ENCODE measurements at places on chromosomes 3 and 15.
A peak's percentile ranks its signal among the peaks of the same experiment; 100 is the strongest.

DNA sequence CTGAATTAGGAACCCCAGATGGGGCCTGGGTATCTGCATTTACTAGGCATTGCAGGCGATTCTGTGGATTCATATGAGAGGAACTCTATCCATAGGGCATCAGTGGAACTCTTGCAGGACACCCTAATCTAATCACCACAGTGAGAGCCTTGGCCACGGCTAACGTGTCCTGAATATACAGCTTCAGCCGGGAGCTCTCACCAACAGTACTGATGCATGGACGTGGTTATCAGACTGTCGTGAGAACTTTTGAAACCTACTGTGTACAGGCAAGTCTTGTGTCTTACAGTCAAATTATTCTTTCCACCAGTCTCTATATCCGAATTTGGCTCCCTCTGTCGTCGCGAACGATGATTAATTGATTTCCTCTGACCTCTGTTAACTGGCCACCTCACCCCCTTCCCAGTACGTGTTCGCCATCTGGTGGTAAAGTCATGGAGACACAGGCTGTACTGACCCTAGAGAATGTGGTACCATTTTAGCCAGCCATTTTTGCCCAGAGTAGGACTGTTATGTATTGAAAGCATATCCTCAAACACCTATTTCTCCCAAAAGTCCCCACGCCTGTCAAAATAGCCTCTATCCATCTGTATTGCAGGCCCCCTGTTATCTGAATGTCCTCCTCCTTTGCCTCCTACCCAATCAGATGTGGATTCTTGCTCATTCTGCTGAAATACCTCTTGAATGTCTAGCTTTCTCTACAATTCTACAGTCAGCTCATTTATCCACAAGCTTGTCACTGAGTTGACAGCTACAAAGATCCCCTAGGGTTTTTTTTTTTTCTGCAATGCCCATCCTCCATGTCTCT is 39.7 kb downstream of the GLDN start:
- no peak for DNase-seq

GRCh38 chr3:115626721-115627120 is 3.4 kb downstream of the GAP43 start:
- no peak for DNase-seq

DNA sequence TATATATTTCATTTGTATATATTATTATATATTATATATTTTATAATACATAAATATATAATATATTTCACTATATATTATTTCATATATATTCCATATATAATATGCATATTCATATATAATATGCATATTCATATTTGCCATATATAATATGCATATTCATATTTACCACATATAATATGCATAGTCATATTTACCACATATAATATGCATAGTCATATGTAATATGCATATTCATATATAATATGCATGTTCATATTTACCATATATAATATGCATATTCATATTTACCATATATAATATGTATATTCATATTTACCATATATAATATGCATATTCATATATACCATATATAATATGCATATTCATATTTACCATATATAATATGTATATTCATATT is 51.2 kb upstream of the GATA2 start:
- no peak for DNase-seq

GRCh38 chr3:32238453-32239306 is at the start of gene CMTM8:
CMTM8 (plus strand) TSS chr3:32238680; CDS start chr3:32238973, 293 bp downstream.
- DNase-seq, result peak; percentile 44

DNA sequence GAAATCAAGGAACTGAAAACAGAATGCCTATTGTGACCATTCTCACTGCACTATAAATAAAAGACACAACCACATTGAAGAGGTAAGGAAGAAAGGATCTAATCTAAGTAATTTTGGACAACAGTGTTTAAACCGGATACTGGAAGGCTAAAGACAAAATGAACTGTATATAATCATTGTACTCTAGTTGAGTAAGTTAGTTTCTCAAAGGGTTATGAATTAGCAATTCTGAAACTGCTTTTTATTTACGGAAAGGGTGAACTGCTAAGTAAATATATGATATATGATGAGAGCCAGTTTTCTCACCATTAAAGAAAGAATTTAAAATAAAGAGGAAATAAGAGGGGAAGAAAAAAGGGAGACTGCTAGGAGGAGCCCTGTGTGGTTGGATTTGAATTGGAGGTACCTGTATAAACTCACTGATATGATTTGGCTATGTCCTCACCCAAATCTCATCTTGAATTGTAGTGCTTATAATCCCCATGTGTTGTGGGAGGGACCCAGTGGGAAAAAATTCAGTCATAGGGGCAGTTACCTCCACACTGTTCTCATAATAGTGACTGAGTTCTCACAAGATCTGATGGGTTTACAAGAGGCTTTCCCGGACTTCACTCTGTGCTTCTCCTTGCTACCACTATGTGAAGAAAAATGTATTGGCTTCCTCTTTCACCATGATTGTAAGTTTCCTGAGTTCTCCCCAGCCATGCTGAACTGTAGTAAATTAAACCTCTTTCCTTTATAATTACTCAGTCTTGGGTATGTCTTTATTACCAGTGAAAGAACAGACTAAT is 607.7 kb downstream of the PYDC2 start:
- DNase-seq, result no peak

DNA sequence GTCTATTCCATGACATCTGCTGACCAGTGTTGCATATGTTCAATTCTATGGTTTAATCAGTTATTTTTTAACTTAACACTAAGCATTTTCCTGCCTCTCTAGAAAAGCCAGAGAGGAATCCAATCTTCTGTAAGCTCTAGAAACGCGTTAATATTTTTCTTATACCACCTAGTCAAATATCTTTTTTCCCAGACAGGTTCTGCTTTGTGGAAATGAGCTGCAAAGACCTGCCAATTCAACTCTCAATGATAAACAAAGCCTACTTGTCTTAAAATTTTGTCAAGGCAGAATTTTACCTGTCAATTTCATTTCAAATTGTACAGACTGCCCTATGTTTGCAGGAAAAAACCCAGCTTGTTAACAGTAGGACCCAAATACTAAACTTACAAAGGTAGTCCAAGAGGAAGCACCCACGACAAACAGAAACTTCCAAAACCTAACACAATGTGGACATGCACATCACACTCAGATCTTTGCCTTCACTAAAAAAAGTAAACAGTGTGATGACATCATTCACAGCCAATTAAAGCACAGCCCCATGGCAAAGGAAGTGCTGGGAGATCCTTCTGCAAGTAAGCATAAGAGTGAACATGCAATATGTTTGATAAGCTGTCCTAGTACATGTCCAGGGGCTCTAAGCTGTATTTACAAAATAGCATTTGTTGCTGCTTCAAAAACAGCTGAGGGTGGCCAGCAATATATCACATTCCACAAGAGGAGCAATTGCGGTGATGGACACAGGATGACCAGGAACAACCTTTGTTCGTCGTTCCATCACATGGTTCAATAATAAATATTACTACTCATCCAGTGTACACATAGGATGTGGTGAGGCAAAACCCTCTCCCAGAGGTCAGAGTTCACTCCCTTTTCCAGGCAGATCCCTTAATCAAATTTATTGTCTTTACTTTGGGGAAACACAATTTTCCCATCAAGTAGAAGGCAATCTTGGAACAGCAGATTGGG is 139.4 kb upstream of the TSC22D2 start:
- DNase-seq, result no peak

DNA sequence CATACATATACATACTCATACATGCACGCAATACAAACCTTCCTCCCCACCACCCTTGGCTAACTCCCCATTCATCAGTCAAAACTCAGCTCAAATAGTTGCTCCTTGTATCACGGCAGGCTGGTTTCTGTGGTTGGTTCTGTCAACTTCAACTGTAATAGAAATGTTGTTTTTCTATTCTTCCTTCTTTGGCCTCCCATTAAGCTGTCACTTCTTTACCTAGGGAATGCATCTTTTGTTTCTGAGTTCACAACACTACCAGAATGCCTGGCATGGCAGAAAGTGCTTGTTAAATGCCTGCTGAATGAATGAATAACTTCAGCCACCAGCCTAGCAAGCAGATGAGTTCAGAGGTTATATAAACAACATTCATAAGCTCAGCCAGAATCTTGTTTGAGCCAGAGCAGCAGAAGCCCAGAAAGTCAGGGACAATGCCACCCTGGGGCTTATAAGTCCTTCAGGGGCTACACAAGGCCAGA is 63.1 kb downstream of the B3GALNT1 start:
- DNase-seq, result peak; percentile 23

DNA sequence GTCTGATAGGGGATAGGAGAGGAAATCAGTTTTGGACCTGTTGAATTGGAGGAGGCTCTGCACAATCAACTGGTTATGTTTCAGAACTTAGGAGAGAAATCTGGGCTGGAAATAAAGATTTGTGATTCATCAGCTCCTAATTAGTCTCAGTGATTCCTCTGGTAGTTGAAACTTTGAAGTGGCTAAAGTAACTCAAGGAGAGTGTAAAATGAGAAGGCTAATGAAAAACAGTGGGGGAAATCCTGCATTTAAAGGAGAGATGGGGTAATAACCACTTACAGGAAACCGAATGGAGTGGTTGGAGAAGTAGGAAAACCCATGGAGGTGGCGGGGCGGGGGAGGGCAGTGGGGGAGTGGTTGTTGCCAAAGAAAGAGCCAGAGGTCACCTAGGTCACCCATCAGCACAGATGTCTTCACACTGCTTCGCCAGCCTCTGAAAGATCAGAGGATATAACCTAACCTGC is 32.6 kb downstream of the MAP2K5 start:
- no peak for DNase-seq

- DNase-seq, result peak; percentile 72
Observed at GRCh38 chr3:39146611-39147591, 6.5 kb downstream of the CSRNP1 start.

DNA sequence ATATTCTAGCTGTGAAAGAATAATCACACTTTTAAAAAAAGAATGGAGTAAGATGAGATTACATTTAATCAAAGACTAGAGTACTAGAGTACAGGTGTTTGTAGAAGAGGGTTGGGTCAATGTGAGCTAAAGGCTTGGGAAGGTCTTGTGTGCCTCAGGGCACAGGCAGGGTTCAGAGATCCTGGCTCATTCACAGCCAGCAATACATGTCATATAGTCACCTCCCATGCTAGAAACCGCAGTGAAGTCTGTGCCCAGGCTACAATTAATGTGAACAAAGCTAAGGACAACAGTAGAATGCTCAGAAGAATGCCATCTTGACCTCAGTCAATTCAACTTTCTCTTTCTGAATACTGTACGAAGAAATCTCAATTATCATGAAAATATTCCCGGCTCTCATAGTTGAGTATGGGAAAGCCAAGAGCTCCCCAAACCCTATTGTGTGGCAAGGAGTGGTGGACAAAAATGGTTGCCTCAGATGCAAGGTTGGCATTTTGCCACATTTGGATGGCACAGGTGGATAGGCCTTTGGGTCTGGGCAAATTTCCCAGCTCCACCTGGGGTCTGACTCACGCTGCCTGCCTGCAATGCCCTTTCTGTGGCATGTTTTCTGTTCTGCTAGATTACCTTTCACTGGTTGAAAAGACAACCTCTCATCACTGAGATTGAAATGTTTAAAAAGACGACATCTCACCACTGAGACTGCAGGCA is 70.2 kb downstream of the NMD3 start:
- no peak for DNase-seq

DNA sequence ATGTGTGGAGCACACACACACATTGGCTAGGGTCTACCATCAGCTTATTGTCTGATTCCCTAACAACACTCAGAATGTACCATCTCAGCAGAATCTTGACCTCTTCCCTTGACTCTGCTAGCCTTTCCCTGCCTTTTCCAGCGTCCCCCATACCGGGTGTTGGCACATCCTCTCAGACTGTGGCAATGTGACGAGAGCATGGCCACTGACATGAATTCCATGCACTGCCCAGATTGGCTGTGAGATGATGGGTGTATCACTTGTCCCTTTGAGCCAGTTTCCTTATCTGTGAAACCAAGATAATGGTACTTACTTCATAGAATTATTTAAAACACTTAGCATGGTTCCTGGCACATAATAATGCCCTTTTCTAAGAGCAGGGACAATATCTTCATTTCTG is 60.3 kb upstream of the EIF1B start:
- DNase-seq, result no peak

DNA sequence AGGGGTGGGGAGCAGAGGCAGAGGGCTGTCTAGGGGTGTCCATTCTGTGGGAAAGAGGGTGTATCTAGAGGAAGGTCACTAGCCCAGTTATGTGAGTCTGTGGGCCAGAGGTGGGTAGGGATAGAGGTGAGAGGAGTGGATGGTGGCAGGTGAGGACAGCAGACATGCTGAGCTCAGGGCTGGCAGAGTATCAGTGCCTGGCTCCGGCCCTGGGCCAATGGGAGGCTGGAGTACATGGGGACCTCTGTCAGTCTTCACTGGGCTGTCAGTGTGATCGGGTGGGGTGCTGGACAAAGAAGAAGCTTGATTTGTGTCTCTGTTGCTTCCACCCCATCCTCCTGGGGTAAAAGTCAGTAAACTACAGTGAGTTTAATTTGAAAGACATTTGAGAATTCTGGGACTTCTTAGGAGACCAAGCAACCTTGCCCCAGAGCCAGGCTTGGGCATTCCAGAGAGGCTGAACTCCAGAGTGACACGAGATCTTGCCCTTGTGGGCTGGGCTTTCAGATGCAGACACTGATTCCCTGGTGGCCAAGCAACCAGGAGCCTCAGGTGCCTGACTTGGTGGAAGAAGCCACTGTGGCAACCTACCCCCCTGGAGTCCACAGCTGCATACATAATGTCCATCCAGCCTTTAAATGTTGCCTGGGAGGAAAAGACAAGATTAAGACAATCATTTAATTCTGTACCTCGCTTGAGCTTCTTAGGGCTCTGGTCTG is 60.7 kb downstream of the EXOG start:
- DNase-seq, result no peak

DNA sequence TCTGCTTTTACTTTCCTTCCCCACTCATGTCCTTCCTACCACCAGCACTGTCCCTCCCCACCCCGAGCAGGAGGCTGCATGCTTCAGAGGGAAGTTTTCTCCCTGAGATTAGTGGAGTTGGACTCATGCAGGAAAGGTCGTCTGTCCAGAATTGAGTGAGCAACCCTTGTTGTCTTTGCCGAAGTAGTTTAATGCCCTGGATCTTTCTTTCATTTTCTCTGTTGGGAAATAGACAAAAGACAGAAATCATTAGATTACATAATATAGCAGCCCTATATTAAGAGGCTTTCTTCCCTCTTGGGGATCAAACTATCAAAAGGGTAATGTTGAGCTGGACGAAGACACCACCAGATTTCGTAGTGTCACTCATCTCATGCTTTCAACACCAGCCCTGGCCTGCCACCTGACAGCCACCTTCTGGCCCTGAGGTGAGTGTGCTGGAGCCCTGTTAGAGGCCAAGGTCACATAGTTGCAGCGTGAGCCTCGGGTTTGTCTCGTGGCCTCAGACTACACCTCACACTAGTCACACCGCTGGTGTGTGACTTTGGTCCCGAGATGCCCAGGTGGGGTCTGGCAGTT is 231.0 kb downstream of the ITPR1 start:
- DNase-seq, result no peak

- DNase-seq, result no peak
Observed at GRCh38 chr3:178517665-178518334, 18.4 kb upstream of the KCNMB2 start.

GRCh38 chr3:124584245-124584551 is 146.1 kb upstream of the UMPS start:
- no peak for DNase-seq
